Cerebellar cortex (tissue), 1 donor: ENCODE measurements at places on chromosomes 2 and 18.
A peak's percentile ranks its signal among the peaks of the same experiment; 100 is the strongest.

DNA sequence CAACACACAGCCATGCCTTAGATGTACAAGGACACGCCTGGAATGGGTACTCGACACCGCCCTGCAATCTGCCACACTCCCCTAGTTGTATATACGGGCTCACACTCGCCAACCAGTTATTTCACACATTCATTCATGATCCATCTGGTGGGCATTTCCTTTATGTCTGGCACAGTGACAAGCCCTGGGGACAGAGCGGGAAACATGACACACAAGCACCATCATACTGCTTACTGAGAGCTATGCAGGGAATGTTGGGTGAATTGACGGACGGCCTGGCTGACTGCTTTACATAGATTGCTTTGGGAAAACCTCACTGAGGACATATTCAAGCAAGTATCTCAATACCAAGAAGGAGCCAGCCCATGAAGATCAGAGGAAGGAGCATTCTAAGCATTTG, 448.0 kb upstream of the SPRED2 start:
- DNase-seq = no peak

DNA sequence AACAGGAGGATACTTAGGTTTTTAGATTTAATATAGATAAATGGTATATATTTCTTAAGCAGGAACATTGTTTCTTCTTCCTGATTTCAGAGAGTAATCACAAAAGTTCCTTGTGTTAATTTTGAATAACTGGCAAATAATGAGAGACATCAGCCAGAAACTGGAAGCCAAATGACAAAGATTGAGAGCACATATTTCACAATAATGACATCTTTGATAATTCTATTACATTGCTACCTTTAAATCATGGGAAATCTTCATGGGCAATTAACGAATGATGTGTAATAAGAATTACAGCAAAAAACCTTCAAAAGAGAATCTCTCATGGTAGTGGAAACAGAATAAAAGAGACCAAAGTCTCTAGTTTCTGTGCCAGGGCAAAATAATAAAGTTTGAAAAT, 215.1 kb downstream of the NUP35 start:
- DNase-seq = no peak

DNA sequence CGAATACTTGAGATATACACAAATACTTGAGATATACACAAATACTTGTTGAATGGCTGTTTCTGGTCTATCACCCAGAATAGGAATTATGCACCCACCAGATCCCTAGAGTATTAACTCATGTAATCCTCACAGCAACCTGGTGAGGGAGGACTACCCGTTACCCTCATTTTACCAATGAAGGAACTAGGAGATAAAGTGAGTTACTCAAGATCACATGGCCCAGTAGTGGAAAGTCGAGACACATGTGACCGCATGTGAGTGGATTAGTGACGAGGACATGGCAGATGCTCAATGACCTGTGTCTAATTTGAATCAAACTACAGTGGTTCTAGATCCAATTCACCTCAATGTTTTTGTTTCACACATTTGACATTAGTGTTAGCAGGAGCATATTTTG, 2.4 kb downstream of the MOGAT1 start:
- no peak for DNase-seq

DNA sequence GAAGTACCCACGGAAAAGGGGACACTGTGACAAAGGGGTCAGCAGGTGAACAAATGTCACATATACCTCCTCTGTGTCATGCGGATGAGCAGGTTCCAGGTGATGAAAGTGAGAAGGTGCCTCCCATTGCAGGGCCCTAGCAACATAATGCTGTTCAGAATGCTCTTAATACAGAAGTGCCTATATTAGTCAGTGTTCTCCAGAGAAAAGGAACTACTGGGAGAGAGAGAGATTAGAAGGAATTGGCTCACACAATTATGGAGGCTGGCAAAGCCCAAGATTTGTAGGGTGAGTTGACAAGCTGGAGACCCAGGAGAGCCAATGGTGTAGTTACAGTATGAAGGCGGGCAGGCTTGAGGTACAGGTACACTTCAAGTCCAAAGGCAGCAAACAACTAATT, 98.1 kb upstream of the CDC42EP3 start:
- DNase-seq = no peak

DNA sequence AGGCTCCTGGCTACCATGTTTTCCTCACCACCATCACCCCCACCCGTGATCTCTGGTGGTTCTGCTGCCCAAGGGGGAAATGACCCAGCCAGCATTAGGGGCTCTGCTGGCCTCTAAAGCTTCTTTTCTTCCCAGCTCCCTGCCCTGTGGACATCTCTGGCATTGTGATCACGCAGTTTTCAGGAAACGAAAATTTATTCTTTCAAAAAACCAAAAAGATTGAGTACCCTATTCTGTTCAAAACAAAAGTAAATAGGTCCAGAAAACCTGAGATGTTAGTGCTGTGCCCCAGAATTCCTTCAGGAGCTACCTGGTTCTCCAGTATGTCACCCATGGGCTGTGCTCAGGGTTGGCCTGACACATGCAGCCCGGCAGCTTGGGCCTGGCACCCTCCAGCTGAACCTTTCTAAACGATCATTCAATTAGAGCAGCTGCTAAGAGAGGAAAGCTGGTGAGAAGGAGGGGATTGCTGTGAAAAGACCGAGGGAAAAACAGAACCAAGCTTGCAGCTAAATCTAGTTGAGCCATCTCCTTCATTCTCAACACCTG, 157.5 kb downstream of the MGAT5 start:
- DNase-seq = no peak

DNA sequence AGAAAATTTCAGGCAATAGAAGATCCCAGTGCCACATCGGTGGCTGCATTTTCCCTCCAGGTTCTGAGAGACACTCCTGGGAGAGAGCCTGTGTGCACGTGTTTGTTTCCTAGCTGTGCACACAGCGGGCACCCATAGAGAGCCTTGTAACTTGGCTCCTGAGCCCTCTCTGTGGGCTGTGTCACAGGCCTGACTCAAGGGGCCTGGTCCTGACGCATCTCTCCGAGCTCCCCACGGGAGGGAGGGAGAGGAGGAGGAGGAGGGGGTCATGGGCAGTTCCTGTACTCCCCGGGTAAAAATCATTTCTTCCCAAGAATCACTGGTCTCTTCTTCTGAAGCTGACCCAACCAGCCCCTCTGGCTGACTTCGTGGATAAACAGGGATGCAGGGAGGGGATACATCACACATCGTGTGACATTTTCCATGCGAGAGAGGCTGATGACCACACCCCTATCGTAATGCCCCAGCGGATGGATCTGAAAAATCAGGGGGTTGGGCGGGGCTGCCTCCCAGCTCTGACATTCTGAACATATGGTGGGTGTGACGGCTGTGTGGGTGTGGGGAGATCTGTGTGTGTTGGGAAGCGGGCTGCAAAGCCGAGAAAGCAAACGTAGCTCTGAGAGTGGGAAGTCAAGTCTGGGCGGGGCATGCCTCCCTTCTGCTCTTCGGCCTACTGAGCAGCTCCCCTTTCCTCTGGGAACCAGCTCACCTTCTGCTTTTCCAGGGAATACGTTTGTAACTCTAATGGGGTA, 308.3 kb upstream of the HS6ST1 start:
- no peak for DNase-seq

DNA sequence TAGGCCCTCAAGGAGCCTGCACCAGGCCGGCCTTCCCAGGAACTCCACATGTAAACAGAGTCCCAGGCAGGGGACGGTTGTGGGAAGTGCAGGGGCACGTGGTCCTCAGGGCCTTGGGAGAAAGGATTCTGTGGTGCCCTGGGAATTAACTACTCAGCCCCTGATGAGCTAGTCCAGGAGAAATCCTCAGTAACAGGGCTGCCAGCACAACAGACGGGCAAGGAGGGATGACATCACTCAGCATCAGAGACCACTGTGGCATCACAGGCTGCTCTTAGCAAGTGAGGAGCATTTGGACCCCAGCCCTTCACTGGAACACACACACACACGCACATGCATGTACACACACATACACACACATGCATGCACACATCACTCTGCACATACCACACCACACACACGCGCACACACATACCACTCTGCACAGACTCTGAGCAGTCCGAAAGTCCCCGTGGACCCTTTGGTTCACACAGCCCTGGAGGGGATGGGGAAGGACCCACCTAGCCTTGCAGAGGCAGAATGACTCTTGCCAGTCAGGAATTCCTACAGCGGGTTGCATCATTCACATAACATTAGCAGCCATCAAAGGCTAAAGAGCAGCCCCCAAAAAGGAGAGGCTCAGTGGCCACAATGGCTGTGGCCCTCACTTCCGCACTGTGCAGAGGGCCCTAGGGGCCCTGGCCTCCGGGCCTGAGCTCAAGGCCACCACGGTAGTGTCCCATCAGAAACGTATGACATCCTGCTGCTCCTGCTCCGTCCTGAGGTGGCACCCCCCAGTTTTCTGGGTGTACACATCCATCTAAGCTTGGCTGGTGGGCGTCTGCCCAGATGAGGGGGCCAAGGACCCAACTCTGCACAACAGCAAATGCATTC, 1.9 kb upstream of the NMUR1 start:
- DNase-seq = no peak

- peak; percentile 25 for DNase-seq
Observed at GRCh38 chr2:177225965-177226360, 13.4 kb downstream of the HNRNPA3 start.

GRCh38 chr2:217919204-217919603, 83.6 kb downstream of the TNS1 start:
- no peak for DNase-seq

GRCh38 chr2:220981926-220982325, 590.2 kb downstream of the EPHA4 start:
- no peak for DNase-seq

DNA sequence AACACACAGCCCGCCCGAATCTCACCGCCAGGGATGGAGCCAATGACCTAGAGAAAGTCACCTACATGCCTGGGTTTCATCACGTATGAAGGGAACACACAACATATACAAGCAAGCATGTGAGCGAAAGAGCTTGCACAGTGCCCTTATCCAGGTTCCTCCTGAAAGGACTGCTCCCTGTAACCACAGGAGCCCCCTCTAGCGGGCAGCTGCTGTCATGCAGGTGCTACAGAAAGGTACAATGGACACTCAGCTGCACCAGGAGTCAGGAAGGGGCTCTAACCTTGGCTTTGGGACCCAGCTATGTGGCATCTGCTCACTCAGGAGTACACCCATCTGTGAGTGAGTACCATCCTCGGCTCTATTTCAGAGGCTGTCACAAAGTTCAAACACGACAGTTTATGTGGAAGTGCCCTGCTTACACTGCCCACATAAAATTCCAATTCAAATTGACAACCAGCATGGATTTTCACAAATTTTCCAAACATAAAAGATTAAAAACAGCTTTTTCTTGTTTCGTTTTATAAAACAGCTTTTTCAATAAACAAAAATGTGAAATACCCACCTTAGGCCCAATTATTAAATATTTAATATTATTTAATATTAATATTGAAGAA, 3.5 kb downstream of the NDUFA10 start:
- peak; percentile 76 for DNase-seq

DNA sequence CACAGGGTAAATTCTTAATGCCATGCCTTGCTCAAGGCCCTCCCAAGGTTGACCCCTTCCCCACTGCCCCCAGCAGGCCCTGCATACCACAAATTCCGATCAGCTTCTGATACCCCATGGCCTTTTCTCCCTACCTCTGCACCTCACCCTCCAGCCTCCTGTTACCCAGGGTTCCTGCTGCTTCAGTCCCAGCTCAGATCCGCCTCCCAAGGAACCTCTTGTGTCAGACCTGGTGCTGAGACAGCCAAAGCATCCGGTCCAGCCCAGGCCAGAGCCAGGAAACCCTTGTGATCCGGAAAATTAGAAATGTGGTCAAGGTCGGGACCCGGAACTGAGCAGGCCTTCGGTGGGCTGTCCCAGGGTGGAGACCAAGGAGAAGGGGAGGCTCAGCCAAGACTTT, 231.3 kb downstream of the BCL2 start:
- no peak for DNase-seq

GRCh38 chr18:67636597-67637385, 120.3 kb upstream of the DSEL start:
- no peak for DNase-seq

DNA sequence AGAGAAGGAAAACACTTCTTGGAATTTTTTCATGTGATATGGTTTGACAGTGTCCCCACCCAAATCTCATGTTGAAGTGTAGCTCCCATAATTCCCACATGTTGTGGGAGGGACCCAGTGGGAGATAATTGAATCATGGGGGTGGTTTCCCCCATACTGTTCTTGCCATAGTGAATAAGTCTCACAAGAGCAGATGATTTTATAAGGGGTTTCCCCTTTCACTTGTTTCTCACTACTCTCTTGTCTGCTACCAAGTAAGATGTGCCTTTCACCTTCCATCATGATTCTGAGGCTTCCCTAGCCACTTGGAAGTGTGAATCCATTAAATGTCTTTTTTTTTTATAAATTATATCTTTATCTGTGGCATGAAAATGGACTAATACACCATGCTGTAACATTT, 250.7 kb downstream of the LPIN1 start:
- no peak for DNase-seq

GRCh38 chr18:8279781-8280330, 329.4 kb upstream of the RAB12 start:
- no peak for DNase-seq

GRCh38 chr2:54945391-54946219, 104.6 kb downstream of the RTN4 start:
- peak; percentile 65 for DNase-seq

DNA sequence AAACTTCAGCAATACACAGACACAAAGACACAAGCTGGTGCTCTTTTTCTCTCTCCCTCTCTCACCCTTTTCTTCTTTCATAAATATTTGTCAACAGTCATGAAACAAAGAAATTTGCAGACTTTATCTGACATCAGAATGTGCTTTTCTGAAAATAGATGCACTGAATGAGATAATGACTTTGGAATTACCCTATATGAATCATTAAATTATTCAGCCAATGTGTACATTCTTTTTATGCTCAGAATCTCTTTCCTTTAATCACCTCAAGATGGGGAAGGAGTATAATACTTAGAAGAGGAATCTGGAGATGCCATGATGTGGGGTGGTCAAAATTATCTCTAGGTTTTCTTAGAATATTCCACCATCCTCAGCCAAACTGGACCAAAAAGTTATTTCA, 289.9 kb downstream of the LRRTM1 start:
- no peak for DNase-seq

- no peak for DNase-seq
Observed at GRCh38 chr2:175359710-175360109, 178.2 kb upstream of the ATP5MC3 start.

- DNase-seq = no peak
Observed at GRCh38 chr18:23710068-23710527, 20.8 kb downstream of the LAMA3 start.

GRCh38 chr2:207681431-207681830, 30.0 kb upstream of the CCNYL1 start:
- DNase-seq = no peak

DNA sequence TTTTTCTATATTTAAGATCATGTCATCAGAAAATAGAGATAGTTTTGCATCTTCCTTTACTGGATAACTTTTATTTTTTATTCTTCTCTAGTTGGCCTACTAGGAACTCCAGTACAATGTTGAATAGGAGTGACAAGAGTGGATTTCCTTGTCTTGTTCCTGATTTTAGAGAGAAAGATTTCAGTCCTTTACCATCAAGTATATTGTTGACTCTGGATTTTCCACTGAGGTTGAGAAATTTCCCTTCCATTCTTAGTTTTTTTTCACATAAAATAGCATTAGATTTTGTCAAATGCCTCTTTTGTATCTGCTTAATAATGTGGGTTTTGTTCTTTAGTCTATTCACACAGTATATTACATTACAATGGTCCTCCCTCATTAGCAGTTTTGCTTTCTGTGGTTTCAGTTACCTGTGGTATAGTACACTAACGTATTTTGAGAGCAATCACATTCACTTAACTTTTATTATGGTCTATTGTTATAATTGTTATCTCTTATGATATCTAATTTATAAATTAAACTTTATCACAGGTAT, 105.5 kb downstream of the THADA start:
- no peak for DNase-seq
